Activated naive CD4-positive, alpha-beta T cell treated with anti-CD3 and anti-CD28 coated beads, Interleukin-2, amount 50 U/mL, for 16 hours (primary cell): ENCODE measurements at places on chromosomes 3 and 15.

DNA sequence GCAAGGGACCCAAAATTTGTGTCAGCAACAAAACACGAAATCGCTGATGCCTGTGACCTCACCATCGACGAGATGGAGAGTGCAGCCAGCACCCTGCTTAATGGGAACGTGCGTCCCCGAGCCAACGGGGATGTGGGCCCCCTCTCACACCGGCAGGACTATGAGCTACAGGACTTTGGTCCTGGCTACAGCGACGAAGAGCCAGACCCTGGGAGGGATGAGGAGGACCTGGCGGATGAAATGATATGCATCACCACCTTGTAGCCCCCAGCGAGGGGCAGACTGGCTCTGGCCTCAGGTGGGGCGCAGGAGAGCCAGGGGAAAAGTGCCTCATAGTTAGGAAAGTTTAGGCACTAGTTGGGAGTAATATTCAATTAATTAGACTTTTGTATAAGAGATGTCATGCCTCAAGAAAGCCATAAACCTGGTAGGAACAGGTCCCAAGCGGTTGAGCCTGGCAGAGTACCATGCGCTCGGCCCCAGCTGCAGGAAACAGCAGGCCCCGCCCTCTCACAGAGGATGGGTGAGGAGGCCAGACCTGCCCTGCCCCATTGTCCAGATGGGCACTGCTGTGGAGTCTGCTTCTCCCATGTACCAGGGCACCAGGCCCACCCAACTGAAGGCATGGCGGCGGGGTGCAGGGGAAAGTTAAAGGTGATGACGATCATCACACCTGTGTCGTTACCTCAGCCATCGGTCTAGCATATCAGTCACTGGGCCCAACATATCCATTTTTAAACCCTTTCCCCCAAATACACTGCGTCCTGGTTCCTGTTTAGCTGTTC lies 34.9 kb downstream of the CHDH start:
- no peak for DNase-seq

DNA sequence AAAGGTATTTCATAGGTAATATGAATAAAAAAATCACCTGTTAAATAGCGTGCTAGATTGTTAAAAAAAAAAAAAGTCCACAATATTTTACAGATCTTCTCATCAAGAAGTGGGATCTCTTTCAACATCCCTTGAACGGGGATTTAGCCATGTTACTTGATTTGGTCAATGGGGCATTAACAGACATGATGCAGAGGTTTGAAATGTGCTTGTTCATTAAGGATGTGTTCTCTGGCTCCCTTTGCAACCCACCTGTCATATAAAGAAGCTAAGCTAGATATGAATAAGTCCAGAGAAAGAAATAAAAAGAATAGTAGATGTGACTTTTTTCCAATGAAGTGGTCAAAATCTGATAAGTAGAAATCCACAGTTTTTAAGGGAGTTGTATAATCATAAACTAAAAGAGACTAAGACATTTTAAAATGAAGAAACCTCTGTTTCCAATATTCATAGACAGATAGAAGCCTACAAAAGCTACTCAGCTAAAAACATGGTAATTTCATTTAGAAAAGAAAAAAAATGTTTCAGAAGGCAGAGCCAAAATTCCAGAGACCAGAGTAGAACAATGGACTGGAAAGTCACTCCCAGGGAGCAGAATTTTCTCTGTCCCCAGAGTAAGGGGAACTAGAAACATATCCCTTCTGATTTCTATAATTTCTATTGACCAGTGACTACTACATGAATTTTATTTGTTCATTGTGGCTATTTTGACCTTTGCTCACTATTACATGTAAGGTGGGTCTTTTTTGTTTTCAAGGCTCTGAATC lies 79.2 kb downstream of the PLSCR2 start:
- DNase-seq, result no peak

DNA sequence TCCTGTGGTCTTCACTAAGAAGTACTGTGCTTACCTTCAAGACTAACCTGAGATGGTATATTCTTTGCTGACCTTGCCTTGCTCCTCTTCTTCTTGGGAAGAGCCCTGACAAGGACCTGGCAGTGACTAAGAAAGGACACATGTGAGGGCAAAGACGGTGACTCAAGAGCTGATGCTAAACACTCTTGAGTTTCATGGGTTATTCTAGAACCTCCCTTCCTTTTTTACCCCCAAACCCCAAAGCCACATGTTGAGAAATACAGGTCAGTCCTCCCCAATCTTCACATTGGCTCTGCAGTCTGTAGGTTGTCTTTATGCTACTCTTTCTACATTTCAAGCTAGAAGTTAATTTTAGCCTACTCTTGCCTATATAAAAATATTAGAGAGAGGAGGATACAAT lies 200.6 kb downstream of the SEMA6D start:
- DNase-seq, result no peak

DNA sequence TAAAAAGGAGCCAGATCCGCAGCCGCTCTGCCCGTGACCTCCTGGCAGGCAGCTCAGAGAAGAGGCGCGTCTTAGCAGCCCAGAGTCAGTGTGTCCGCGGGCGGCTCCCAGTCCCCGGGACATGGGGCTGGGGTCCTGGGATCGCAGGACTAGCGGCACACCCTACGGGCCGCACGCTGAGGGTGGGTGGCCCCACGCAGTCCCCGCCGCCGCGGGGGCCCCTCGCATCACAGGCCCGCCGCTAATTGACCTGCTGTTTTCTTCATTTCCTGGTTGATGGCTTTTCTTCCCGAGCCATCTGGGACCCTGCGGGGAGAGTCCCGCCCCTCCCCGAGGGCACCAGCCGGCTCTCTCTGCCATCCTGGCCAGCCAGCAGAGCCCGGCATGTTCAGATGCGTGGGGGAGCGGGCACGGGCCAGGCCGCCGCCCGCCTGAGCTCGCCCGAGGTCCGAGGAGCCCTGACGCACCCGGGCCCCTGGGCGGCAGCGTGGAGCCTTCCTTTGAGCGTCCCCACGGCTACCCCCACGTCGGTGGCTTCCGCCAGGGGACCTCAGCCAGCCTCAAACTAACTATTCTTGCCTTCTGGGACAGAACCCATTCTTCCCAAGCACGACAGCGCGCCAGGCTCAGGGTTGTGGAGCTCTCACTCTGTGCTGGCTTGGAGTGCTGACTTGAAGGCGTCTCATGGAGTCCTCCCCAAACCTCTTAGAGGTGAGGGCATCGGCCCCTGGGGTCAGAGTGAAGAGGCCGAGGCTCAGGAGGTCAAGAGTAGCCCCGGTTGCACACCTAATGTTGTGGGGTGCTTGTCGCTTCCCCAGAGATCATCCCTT lies 34.6 kb upstream of the CACNA2D3 start:
- DNase-seq, result no peak

- DNase-seq, result no peak
Observed at GRCh38 chr15:91927585-91927984, 74.1 kb downstream of the SLCO3A1 start.

DNA sequence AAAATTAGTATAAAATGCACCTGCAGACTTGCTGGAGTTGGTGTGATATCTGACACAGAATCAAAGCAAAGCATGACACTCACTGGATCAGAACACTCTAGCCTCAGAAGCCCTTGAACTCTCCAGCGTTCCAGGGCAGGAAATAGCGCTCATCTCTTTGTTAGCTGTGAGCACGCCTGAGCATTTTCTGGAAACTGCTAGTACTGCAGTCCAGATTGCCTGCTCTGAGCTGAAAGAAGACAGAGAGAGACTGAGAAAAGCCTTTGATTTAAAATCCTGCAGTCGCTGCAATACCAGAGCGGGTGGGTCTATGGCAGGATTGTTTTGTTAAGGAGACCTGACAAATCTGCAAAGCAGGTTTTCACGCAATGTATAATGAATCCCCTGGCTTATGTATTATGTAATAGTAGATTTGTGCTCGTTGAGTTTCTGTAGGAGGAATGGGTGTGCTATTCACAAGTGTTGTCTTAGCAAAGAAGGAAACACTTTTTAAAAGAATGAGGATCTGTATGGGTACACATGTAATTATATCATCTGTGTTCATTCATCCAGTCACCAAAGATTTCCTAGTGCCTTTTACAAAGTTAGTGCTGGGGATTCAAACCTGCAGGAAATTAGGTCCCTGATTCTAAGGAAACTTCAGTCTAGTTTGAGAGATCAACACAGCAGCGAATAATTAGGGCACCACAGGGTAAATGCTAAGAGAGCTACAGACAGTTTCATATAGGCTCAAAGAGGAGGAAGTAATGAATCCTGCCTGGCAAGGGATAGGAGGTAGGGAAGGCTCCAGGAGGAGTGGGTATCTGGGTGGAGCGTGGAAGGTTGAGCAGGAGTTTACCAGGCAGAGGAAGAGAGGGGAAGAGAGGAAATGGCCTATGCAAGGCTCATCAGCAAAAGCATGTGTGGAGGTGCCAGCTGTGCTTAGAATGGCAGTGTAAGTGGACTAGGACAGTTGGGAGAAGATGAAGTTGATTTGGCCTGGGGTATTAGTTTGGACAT lies 26.1 kb upstream of the MGLL start:
- DNase-seq, result no peak

GRCh38 chr3:161602918-161603317 lies 106.3 kb downstream of the OTOL1 start:
- DNase-seq, result no peak

DNA sequence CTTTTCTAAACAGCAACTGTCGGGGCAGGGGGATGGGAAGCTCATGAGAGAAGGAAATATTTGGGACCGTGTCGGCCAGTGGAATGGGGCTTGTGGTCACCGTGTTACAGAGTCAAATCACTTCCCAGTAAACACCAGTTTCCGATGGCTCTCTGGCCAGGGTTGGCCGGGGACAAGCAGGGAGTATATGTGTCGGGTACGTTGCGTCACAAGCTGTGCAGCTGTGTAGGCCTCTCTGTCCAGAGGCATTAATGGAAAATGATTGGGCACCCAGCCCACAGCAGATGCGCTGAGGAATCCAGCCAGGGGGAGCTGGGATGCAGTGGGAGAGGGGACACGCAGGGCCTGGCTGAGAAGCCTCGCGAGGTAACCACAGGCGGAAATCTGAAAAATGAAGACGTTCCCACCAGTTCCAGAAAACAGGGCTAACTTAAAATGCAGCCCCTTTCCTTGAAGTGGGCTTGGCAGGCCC lies 15.8 kb upstream of the ALDH1A3 start:
- DNase-seq, result no peak

DNA sequence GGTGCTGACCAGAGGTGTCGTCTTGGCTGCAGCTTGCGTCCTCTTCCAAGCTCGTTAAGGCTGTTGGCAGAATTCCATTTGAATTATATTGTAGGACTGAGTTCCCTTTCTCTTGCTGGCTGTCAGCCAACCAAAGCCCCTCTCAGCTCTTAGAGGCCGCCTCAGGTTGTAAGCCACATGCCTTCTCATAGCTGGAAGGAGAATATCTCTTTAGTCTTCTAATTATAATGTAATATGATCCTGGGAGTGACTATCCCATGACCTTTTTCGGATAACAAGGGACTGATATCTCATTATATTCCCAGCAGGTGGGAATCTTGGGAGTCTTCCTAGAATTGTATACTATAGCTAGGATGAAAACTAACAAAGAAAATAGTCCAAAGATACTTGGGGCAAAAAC lies 4.8 kb downstream of the SCG5 start:
- no peak for DNase-seq

GRCh38 chr3:18575573-18575972 lies 150.4 kb upstream of the SATB1 start:
- DNase-seq, result no peak

GRCh38 chr15:90325726-90326125 lies 26.4 kb upstream of the ZNF774 start:
- DNase-seq, result no peak

- no peak for DNase-seq
Observed at GRCh38 chr15:46354443-46354842, 719.6 kb downstream of the SQOR start.

GRCh38 chr3:172696357-172696756 lies 14.5 kb downstream of the NCEH1 start:
- DNase-seq, result no peak

- DNase-seq, result no peak
Observed at GRCh38 chr3:169297214-169297613, 366.3 kb downstream of the MECOM start.

- no peak for DNase-seq
Observed at GRCh38 chr3:53243785-53244184, 12.0 kb downstream of the TKT start.

GRCh38 chr15:69472046-69472445 lies 19.4 kb downstream of the RPLP1 start:
- DNase-seq, result no peak

DNA sequence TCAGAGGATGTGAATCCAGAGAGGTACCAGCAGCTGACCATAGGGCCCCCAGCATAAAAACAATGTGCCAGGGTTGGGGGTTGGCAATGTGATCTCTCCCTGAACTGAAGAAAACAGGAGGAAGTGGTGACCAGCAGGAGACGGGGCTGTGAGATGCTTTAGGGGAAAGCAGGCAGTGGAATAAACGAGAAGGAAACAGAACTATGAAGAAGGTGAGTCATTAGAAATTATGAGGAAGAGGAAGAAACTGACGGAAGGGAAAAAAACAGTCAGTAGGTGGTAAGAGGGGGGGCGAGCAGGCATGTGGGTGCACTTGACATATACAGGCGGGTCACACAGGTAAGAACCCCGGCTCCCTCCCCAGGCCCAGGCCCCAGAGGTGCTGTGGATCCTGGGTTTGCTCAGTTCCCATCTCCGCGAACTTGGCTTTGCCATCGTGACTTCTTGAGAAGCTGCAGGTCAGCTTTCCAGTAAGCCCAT lies 42.2 kb upstream of the B3GNT5 start:
- DNase-seq, result peak; percentile 56

GRCh38 chr3:105842943-105843342 lies 25.9 kb downstream of the CBLB start:
- DNase-seq, result no peak

- DNase-seq, result no peak
Observed at GRCh38 chr3:143436231-143436930, 316.8 kb downstream of the CHST2 start.

- no peak for DNase-seq
Observed at GRCh38 chr15:74032606-74033561, 38.4 kb downstream of the PML start.

- DNase-seq, result no peak
Observed at GRCh38 chr3:2023959-2024358, 74.7 kb upstream of the CNTN4 start.

DNA sequence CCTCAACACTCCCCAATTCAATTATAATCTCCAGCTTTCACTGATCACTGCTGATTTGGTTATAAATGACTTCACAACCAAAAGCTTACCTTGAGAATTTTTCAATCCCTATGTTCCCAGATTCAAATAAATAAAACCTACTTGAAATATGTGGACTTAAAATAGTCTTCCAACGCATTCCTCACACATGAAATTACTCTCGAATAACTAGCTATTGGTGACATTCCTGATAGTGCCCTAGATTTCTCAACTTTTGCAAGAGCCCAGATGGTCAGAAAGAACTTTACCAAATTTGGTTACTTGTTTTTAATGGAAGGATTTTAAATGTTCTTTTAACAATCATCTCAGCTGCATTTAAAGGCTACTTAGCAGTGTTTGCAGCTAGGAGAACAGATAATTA lies 605.5 kb downstream of the FHIT start:
- no peak for DNase-seq

DNA sequence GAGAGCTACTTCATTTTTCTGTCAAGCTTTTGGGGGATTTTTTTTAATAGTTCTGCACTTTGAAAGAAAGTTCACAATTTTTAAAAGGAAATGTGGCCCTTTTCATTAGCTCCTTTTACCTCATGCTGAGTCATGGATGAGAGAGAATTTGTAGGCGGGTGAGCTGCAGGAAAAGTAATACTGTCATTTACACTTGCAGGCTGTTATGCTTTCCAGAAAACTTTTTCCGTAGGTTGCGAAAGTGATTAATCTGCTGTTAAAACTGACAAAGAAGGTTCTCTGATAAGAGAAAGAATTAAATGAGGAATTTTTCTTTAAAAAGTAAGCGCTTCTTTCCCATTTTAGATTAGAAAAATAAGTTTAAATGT lies 430.2 kb downstream of the LPP start:
- DNase-seq, result peak; percentile 12

GRCh38 chr15:41494922-41495735 lies 1.5 kb downstream of the ITPKA start:
- peak; percentile 53 for DNase-seq
